ENCODE measurements at places on chromosomes 5 and 9.

- DNase-seq, result no peak
Observed at GRCh38 chr9:8262625-8263622, 463.3 kb upstream of the DMAC1 start.

DNA sequence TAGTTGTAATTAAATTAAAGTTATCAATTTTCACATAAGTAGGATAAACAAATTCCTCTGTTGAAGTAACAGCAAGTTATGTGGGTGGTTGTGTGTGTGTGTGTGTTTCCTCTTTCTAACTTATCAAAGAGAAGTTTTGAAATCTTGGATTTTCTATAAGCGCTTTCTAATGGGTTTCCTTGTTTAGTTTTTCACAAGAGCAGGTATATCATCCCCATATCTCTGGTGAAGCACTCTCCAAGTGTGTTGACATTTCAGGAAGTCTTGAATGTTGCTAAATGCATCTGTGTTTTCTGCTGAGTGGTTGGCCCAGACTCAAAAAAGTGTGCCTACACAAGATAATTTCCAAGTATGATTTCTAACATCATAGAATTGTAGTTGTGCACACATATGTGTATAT lies 43.3 kb downstream of the PRDM6 start:
- DNase-seq, result no peak

DNA sequence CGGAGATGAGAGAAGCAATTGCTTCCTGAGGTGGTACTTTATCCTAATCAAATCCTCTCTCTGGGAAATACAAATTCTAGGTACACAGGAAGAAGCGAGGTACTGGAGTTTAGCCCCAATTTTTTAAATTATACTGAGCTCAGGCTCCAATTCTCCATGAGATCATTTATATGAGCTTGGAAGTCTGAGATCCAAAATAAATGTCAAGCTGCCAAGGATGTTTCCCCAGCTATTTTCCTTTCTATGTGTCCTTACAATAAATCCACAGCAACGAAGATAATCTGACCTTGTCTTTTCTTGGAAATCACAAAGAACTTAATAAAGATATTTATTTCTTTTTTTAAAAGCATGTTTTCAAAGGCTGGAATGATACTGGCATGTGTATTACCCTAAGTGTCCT lies 597.3 kb downstream of the GABRG2 start:
- no peak for DNase-seq

DNA sequence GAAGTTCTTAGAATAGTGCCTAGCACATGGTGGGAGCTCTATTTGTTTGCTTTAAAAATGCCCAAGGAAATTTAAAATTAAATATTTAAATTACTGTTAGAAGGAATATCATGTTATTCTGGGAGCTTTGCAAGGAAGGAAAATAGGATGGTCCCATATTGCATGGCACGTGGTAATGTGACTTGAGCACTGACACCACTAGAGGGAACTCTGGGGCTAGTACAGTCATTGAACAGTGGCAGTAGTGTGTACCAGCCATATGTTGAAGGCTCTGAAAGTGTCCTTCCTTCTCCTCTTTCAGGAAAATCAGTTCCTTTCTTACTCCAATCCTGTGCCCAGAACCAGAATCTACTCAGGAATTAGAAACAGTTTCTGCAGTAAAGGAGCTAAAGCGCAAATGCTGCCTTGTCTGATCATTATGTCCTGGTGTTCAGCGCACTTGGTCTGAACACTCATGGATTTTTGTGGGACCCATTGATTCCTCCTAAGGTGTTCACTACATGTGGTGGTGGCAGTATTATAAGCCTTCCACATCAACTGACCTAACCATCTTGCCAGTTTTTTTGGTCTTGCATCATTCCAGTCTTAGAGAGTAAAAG lies 54.1 kb downstream of the GDA start:
- DNase-seq, result no peak

- DNase-seq, result no peak
Observed at GRCh38 chr5:151384106-151384505, 36.7 kb upstream of the SLC36A2 start.

GRCh38 chr5:68261169-68261568 lies 45.6 kb downstream of the PIK3R1 start:
- no peak for DNase-seq

- no peak for DNase-seq
Observed at GRCh38 chr5:17428176-17428800, 69.7 kb upstream of the TAF11L2 start.

- no peak for DNase-seq
Observed at GRCh38 chr5:128154943-128155342, 71.4 kb downstream of the SLC12A2 start.

DNA sequence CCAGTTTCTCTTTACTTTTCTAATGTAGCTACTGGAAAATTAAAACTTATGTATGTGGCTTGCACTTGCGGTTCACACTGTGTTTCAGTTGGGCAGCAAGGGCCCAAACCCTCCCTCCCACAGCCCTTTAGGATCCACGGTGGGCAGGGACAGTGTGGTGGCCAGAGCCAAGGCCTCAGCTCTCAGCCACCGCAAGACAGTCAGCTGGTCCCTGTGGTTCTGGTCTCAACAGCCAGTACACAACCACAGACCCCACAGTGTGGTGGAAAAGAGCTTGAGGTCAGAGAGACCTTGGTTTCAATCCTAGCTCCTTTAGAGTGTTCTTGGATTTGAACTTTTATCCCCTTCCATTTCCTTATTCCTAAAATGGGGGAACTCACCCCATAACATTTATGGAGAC lies 153.0 kb upstream of the SMIM23 start:
- DNase-seq, result no peak

DNA sequence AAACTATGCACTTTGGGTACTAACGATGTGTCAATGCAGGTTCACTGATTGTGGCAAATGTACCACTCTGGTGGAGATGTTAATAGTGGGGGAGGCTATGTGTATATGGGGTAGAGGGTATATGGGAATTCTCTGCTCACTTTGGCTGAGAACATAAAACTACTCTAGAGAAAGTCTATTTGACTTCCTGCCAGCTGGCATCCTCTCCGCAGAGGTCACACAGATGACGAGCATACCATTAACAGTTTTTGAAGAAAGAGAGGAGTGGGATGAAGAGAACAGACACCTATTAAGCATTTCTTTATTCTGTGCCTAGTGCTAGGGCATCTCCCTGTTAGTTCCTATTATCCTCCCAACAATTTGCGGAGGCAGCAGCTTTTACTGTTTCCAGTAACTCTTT lies 58.4 kb upstream of the TRIM32 start:
- DNase-seq, result no peak

DNA sequence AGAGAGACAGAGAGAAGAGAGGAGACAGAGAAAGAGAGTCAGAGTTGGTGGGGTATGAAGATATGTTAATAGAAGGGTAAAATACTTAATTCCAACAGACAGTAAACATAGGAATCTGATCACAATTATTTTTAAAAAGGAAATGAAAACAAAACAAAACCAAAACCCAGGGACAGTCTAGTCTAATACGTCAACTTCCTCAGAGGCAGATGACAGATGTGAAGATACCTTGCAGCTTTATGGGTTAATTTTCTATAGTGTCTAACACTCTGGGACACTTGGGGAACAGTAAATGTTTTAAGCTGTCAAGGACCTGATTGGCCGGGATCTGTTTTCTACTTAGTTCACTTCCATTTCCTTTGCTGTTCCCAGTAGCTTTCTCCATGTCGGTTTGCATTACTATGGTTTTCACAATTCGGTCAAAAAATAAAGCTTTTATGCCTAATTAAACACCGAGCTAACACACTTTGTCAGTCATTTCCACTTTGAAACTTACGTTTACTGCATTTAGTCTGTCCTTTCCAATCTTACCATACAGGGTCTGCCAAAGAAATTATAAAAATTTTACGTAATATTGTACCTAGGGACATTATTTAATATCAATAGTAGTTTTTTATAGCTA lies 216.5 kb downstream of the MCTP1 start:
- no peak for DNase-seq

GRCh38 chr5:172479034-172479783 lies 24.9 kb upstream of the SH3PXD2B start:
- DNase-seq, result peak; percentile 64

GRCh38 chr5:61701877-61702602 lies 370.0 kb downstream of the ZSWIM6 start:
- no peak for DNase-seq

GRCh38 chr5:162128117-162128516 lies 60.5 kb downstream of the GABRG2 start:
- no peak for DNase-seq

GRCh38 chr9:128747241-128747640 lies 23.3 kb upstream of the ZDHHC12 start:
- no peak for DNase-seq

- DNase-seq, result no peak
Observed at GRCh38 chr5:122738088-122738487, 36.8 kb upstream of the SNX2 start.

DNA sequence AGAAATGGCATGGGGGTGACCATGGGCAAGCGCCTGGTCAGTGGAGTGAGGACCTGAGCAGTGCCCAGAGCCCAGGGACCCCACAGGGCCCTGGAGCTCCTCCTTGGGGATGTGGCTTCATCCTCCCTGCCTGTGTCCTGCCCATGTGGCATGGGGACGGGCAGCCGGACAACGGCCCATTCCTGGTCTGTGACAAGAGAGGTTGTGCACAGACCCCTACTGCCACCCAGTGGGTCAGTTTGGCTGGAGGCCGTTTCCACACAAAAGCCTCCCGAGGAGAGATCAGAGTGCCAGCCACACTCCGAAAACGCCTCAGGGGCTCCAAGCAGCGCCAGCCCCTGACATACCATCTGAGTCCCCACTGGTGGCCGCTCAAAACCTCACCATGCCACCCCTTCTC lies 19.8 kb downstream of the SLC6A18 start:
- DNase-seq, result no peak

GRCh38 chr9:14992516-14992915 lies 82.3 kb upstream of the FREM1 start:
- no peak for DNase-seq

All from activated CD4-positive, alpha-beta T cell treated with anti-CD3 and anti-CD28 coated beads, Interleukin-2, amount 50 U/mL, for 48 hours (primary cell).